ENCODE measurements at places on chromosomes 2 and 18.

DNA sequence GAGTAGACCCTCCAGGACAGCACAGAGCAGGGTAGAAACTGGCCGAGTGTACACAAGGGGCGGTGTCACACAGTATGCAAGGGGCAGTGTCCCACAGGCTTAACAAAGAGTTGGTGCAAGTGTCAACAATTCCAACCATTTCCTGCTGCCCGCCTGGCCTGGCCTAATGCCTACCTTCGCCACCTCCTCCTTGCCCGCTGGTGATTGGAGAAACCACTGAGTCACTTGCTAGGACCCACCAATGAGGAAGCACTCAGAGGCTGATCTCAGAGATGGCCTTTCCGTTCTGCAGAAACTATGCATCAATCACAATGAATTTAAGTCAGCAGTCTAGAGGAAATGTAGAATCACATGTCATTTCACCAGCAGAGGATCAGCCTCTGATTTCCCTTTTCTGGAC lies 263.3 kb upstream of the PKDCC start:
- DNase-seq: peak; percentile 47

DNA sequence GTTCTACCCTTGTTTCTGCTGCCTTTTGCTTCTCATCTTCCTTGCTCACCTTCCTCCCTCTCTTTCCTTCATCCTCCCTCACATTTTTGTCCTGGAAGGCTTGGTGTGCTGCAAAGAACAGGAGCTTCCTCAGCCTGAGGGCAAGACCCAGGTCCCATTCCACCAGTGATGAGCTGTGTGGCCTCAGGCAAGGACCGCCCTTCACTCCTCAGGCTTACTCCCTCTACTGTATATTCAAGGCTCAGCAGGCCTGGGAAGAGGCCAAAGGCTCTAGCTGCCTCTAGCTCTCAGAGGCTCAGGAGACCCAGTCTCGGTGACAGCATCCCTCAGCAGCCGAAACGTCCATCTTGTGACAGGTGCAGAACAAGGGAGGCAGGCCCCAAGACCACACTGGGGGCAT lies 97.5 kb downstream of the MRO start:
- DNase-seq: no peak

DNA sequence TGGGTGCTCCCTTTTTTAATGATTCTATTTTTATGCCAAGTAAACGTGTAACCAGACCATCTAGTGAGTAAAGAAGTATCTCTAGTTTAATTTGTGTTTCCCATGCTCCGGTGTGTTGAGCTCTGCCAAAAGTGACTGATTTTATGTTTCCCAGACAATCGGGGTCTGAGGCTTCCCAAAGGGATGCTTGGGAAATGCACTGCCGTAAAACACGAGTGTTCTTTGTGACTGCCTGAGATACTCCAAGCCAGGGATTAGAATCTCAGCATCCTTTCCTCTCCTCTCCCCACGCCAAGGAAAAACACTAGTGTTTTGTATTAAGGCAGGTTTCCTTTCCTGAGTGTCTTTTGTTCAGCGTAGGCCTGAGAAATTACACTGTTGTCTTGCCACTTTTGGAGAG lies 180.5 kb upstream of the NRP2 start:
- no peak for DNase-seq

- no peak for DNase-seq
Observed at GRCh38 chr18:66874375-66874774, 270.5 kb upstream of the CDH19 start.

DNA sequence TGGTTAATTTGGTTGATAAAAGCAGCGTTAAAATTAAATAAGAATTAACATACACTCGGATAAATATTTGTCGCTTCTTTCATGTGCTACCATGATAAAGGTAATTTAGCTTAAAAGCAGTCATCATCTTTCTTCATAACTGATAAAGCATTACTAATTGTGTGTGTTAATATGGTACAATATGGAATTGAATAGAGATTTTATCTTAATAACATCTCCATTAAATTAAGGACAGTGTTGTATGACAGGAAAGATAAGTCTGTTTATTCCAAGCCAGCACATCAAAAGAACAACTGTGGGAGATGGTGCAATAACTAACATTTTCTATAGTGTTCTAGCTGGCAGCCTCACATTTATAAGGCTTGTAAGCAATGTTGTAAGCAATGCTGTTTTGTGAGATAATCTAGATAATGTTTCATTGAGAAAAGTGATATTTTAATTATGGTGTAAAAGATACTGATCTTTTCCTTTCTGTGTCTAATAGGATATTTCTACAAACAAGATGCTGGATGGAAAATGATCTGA lies 64.4 kb upstream of the AFF3 start:
- DNase-seq: no peak

DNA sequence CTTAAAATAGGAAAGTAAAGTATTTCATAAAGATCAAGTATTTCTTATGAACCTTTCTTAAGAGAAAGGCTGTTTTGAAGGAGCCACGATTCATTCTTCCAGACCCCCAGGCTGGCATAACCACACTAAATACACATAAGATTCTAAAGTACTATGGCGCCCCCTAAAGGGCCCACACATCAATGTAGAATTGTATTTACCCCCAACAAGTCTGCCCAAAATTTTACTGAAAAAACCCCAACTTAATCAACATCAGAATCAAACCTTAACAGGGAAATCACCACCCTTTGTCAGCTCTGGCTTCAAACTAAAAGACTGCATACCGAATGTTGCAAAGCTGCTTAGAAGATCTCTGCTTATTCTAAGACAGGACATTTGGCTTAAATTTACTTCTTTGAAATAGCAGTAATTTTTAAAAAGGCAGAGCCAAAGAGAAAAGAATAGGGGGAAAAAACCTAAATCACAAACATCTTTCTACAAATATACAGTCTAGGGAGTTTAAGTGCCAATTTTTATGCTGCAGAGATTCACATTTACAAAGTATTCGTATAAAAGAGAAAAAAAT lies 20.4 kb upstream of the BCL2 start:
- DNase-seq: peak; percentile 54

GRCh38 chr18:61448316-61448715 lies 115.1 kb downstream of the CDH20 start:
- no peak for DNase-seq

DNA sequence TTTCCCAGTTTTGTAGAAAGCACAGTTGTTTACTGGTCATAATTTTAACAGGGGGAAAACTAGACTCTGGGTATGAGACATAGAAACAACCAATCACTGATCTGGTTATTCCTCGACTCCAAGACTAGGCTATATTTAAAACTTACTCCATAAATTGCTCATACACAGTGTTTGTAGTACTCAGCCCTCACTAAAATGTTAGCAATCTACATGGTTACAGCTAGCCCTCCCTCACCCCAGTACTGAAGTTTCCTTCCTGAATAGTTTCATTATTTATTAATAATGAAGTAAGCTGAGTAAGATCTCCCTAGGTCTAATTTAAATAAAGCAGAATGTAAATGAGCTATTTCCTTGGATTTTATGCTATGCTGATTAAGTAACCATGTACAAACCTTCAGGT lies 275.1 kb downstream of the CDH20 start:
- peak; percentile 38 for DNase-seq

- DNase-seq: no peak
Observed at GRCh38 chr2:25339211-25339674, 2.5 kb downstream of the DNMT3A start.

DNA sequence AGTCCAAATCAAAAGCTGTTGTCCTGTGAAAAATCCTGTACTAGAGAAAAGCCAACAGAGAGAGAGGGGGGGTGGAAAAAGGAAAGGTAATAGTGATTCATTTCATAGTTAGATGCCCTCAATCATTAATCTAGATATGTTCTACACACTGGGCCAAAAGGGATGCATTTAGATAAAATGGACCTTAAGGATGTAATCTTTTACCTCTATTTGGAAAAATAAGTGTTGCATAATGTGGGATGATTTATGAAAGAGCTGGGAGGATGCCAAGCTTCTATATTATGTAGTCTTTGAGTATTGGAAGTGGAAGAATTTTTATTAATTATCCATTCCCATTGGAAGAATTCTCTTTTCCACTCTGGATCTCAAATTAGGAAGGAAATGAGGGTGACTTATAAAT lies 480.5 kb upstream of the ZEB2 start:
- DNase-seq: peak; percentile 43

GRCh38 chr2:68968221-68968620 lies 6.2 kb upstream of the GKN1 start:
- no peak for DNase-seq

GRCh38 chr2:39816845-39817244 lies 37.8 kb upstream of the THUMPD2 start:
- no peak for DNase-seq

DNA sequence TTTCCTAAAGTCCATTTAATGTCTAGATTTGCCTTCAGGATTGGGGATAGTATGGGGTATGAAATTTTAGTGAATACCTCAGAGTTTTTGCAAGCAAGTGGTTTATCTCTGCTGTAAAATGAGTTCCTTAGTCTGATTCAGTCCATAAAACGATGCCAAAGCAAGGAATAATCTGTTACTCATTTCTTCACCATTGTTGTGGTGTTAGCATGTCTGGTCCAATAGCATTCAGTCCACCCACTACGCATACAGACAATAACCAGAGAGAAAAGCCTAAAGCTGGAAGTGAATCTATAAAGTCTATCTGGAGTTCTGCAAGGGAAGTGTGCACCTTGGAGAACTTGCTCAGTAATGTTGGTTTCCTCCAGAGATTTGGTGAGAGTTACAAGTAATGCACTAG lies 12.9 kb upstream of the DPP4 start:
- no peak for DNase-seq

DNA sequence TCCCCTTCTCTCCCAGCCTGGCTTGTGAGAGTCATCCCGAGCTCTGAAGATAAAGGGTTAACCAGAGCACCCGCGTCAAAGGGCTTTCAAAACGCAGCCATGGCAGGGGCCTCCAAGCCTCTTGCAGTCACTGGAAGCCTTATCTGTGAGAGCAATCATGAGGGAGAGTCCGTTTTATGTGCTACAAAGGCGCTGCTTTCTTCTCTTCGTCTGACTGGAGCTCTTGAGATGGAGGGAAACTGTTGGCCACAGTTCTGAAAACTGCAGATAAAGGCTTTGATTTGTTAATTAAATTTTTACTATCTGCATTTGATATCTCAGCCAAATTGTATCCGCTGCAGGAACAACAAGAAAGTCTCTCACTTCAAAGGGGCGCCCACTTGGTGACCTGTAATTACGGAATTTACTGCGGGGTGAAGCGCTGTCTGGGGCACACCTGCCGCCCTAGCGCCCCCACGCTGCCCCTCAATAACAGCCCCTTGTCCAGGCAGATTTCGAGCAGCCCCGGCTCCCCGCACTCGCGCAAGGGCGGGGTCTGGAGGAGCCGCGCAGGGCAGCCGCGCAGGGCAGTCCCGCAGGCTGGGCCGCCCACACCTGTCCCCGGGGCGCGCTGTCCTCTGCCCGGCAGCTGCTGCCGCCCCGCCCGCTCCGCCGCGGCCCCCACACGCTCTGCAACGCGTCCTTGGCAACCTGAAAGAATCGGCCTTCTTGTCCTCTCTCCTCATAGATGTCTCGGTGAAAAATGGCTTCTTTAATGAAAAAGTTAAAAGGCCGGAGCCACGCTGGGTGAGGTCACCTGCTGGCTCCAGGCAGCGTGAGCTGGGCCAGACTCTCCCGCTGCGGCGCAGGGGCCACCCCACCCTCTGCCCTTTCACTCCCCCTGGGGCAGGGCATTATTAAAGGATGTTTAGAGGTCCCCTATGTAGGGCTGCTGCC lies 217.9 kb downstream of the VAPA start:
- no peak for DNase-seq

GRCh38 chr18:37346048-37346447 lies 219.6 kb downstream of the CELF4 start:
- no peak for DNase-seq

DNA sequence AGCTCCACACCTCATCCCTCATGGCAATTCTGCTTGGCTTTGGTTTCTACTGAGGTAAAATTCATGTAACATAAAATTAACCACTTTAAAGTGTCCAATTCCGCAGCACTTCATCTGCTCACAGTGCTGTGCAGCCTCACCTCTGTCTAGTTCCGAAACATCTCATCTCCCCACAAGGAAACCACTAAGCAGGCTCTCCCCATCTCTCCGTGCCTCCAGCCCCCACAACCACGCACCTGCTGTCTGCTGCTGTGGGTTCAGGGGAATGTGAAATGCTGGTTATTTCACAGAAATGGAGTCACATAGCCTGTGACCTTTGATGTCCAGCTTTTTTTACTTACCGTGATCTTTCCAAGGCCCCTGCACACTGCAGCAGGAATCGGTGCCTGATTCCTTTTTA lies 7.7 kb upstream of the GPC1 start:
- no peak for DNase-seq

DNA sequence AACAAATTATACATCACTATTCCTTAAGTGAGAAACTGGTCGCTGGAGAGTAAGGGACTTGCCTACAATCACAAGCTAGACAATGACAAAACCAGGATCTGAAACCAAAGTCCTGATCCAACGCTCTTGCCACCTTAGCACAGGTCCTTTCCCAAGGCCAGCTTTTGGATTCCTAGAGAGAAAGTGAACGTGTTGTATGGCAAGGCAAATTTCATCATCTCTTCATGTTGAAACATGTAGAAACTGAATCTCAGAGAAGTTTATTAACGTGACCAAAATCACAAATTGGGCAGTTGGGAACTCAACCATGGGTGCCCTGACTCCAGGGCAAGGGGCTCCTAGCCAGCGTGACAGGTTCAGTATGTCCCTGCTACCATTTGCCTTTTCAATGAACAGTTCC lies 118.2 kb downstream of the VWC2L start:
- no peak for DNase-seq

DNA sequence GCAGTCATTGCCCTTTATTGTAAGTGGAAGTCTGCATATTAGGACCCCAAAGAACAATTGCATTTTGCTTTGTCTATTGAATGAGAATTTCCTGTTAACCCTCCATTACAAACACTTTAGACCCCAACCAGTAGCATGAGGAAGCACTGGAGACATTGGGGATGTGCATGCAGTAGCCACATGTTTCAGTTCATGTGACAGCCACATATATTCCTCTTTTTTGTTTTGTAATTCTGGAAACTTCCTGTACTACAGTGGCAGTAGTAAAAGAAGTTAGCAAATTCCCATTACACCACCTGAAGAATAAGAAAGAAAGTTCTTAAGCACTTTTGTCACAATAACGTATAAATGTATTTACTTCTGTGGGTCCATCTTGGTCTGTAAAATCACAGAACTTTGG lies 281.1 kb upstream of the SLC14A2 start:
- DNase-seq: no peak

DNA sequence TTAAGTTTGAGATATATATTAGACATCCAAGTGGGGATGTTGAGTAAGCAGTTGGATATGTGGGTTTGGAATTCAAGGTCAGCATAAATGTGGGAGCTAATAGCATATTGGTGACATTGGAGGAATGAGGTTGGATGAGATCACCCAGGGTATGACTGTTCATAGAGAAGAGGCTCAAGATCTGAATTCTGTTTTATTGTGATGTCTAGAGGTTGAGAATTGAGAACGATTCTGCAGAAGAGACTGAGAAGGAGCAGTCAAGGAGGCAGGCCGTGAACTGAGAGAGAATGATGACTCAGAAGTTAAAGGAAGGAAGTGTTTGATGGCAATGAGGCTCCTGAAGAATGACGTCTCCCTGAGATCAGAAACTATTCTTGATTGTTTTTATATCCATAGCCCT lies 5.9 kb downstream of the SERPINB11 start:
- DNase-seq: no peak

- no peak for DNase-seq
Observed at GRCh38 chr18:9661564-9661963, 46.5 kb upstream of the RAB31 start.

All from lung microvascular endothelial cell (primary cell).